DMS79 (cell line): ENCODE measurements at places on chromosomes 6 and 20.
A peak's percentile ranks its signal among the peaks of the same experiment; 100 is the strongest.

DNA sequence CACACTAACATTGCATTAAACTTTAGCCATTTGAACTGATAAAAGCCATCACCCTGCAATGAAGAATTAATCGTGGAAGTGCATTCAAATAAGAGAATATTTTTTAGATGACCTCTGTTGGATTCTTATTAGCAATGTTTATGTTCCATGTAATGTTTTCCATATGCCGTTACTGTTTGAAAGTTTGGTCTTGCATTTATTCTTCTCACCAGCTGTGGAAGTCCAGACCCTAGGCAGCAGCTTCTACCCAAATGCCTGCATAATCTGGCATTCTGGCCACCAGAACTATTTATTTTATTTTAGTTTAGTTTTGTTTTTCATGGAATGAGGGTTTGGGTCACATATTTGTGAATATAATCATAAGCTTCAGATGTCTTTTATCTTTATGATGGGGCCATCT lies 140.4 kb downstream of the SAMD5 start:
- DNase-seq, result no peak

GRCh38 chr6:112640891-112641290 lies 293.8 kb downstream of the RFPL4B start:
- DNase-seq, result no peak

GRCh38 chr6:133040094-133040802 lies 200.9 kb upstream of the EYA4 start:
- no peak for DNase-seq

DNA sequence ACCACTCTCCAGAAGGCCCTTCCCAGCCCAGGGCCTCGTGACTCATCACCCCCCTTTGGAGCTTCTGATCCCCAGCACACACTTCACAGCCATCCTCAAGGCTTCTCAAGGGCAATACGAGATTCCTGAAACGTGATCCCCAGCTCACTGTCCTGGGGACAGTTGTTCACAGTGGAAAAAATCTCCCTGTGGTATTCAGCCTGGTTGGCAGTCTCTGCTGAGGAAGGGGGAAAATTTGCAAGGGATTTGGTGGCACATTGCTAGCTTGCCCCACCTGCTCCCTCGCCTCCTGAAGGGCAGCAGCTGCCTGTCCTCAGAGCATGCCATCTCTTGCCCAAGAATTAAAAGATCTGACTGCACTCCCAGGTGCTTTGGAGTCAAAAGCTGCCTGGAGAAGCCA lies 20.7 kb upstream of the PKHD1 start:
- no peak for DNase-seq

DNA sequence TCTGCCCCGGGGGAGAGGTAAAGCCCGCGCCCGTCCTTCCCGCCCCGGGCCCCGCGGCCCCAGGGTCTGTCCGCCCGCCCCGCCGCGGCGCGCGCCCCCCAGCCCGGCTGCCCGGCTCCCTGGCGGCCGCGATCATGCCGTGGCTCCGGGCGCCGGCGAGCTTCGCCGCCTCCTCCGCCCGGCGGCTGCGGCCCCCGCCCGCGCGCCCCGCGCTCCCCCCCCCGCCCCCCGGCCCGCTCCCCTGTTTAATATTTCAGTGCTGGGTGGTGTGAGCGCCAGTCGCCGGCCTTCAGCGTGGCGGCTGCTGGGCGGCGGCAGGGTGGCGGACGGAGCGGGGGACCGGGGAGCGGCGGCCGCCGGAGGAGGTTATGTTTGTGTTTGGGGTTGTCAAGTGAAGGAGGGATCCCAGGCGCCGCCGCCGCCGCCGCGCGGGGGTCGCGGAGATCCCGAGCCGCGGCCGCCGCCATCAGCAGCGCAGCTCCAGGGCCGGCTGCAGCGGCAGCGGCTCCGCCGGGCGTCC lies at the start of gene HIVEP1:
HIVEP1 (plus strand) TSS at position 275 of the 520 bp plus-strand sequence. CDS start 3,317 bp downstream, outside the sequence.
- DNase-seq, result no peak

DNA sequence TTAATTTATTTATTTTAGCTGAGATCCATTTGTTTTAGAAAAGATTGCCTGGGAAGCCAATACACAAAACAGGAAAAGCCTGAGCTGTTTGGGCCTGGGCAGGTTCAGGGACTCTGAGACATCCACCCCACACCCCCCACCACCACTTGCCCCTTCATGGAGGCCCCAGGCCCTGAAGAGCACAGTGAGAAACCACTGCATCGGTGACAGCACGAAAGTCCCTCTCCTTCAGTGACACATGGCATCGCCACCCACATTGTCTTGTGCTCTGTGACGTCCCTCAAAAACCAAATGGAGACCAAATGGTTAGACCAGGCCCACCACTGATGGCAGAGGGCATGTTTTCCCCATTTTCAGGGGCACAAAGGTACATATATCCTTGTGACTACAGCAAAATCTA lies 106.4 kb downstream of the SYNDIG1 start:
- DNase-seq, result no peak

- peak; percentile 64 for DNase-seq
Measured at GRCh38 chr20:62738025-62738881, 29.6 kb downstream of the NTSR1 start.

- no peak for DNase-seq
Measured at GRCh38 chr6:145819994-145820393, 5.4 kb upstream of the FBXO30 start.

DNA sequence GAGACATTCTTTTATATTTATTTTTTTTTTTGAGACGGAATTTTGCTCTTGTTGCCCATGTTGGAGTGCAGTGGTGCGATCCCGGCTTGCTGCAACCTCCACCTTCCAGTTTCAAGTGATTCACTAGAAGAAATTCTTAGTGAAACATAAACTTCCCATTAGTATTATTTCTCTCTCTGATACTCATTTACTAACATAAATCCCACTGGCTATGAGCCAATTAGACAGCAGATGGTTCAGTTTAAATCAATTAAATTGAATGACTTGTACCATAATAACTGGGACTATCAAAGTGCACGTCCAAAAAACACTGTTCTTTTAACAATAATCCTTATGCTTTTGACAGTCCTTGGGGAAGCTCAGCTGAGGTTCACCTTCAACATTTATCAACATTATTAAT lies 111.2 kb upstream of the PTCHD4 start:
- DNase-seq, result no peak

DNA sequence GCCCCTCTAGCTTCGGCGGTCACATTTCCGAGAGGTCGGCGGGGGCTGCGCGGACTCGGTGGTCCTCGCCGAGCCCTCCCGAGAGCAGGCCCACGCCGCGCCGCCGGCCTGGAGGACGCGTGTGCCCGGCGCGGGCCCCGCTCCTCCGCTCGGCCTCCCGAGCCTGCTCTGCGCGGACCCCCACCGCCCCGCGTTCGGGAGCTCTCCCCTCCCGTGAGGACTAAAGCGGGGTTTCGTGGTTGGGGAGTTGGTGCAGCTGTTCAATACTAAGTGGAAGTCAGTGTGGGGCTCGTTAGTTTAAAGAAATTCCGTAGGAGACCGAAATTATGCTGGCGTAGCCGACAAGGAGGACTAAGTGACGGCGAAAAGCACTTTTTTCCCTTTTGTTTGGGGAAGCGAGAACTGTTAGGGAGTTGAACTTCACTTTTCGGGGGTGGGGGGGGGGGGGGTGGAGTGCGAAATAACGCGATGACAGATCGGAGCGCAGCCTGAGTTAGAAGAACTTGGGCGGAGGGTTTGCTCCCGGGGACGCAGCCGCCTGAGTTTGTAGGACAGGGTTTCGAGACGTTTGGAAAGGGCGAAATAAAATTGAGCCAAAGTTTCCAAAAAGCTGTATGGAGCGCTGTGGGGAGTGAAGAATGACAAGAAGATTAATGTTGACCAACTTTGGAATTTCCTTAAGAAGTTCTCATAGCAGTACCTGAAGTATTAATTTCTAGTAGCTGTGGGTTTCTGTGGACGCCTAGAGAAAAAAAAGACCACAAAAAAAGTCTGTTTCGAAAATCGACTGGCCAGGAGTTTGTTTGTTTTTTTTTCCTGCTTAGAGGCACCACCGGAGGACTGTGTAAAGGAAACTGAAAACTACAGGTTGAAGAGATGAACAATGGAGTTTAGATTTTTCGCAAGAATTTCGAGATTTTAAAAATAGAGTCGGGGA lies 1.4 kb downstream of the QKI start:
- no peak for DNase-seq

DNA sequence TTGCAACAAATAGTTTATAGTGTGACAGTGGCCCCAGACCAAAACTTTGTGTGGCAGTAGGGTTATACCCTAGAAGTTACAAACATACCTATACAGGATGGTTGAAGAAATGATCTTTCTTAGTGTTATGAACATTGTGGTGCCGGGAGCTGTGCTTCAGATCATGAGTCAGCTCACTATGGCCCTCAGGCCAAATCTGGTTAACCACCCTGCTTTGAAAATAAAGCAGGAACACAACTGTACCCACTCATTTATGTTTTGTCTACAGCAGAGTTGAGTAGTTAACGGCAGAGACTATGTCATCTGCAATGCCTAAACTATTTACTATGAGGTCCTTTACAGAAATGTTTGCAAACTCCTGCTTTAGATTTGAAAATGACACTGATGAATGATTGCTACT lies 24.3 kb downstream of the AKAP7 start:
- no peak for DNase-seq

DNA sequence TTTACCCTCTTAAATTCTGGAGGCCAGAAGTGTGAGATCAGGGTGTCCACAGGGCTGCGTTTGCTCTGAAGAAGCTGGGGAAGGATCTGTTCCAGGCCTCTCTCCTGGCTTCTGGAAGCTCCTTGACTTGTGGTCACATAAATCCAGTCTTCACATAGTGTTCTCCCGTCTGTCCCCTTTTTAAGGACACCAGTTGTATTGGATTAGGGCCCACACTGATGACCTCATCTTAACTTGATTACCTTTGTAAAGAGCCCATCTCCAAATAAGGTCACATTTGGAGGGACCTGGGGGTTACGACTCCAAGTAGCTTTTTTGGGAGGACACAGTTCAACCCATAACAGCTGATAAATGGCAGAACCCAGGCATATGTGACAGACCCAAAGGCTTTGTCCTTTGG lies 20.0 kb upstream of the WFDC2 start:
- no peak for DNase-seq

GRCh38 chr6:44925100-44925739 lies 402.9 kb upstream of the RUNX2 start:
- peak; percentile 3 for DNase-seq

DNA sequence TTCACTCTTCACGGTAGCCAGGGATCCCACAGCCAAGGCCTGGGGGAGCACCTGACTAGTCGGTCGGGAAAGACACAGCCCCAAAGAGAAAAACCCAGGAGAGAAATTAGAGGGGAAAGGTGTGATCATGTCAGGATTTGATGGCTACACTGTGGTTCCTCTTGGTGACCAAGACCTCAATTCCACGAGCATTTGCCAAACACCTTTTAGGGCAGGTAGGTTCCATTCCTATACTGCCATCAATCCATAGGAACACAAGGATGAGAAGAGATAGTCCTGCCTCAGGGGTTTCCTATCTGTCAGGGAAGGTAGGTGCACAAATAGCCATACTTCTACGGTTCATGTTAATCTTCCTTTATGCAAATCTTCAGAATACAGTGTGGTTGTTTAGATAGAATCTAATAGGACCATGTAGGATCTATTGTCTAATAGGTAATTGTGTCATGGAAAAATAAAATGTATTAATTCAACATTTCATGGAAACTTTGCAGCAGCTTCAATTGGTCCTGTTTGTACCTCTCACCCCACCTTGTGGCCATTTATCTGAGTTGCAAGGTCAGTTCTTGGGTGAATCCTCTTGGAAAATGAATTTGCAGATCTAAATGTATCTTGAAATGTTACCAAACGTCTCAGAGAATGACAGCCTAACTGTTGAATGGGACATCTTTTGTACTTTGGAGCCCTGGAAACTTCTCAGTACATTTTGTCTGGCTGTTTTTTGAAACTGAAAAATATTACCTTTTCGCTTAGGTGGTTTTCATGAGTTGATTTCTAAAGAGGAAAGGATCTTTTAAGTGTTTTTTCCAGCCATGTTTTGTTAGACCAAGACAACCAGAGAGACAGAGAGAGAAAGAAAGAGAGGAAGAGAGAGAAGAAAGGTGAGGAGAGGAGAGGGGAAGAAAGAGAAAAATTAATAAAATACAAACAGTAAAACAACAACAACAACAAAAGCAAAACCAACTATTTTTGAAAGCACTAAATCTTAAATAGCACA lies 33.7 kb upstream of the IYD start:
- no peak for DNase-seq

GRCh38 chr6:69791065-69791471 lies 5.7 kb downstream of the LMBRD1 start:
- DNase-seq, result no peak

DNA sequence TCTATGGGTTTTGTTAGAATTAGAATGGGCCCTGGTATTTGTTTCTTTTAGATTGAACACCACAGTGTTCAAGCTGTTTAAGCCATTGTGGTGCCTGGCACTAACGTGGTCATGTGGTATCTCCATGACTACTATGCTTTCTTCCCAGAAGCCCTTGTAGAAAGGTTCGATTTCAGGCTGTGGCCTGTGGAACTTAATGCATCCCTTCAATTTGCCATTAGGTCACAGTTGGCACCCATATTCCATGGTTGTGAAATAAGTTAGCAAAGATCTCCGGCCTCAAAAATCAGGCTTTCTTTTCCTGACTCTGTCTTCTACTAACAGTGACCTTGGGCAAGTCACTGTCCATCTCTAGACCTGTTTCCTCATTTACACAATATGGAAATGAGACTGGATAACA lies 31.3 kb upstream of the AAR2 start:
- no peak for DNase-seq

- DNase-seq, result no peak
Measured at GRCh38 chr6:39806278-39806677, 14.1 kb downstream of the DAAM2 start.

- no peak for DNase-seq
Measured at GRCh38 chr6:45495429-45496084, 117.8 kb upstream of the SUPT3H start.

DNA sequence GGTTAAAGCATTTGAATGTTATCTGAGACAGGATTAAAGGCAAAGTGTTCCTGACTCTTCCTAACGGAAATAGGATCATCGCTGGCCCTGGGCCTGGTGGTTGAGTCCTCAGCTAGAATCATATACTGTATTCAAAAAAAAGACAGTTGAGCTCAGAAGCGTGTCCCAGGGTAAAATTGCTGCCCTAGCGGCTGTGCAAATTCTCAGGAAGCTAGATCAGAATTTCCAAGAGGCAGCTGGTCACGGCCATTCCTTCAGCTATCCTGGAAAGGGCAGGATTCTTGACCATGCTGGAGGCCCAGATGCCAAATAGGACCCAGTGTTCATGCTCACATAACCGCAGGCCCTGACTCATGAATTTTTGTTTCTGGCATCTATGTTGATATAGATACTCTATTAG lies 67.4 kb downstream of the STMND1 start:
- no peak for DNase-seq

DNA sequence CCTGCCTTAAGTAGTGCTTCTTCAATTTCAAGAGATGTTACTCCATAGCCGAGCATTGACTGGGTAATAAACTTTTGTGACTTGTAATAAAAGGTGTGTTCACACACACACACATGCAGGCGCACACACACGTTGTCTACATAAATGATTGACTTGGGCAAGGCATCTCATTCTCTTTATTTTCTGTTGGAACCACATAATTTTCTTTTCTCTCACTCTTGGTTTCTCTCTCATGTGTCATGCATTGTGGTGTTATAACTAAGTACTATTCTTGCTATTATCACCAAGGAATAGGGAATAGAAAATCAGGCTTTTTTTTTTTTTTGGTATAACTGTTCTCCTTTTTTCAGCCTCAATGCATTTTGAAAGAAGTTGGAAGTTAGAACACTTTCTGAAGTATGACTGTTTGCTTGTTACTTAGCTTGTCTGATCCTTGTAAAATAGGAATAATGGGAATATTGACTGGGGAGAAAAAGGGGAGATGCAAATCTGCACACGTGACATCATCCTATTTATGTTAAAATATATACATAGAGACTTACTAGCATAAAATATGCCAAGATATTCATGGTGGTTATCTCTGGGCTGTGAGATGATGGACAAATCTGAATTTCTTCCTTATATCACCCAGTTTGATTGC lies 26.1 kb upstream of the CD83 start:
- DNase-seq, result no peak
